ENCODE measurements at places on chromosomes 7 and 10.

- no peak for DNase-seq
Measured at GRCh38 chr10:58023341-58024073, 244.2 kb downstream of the IPMK start.

DNA sequence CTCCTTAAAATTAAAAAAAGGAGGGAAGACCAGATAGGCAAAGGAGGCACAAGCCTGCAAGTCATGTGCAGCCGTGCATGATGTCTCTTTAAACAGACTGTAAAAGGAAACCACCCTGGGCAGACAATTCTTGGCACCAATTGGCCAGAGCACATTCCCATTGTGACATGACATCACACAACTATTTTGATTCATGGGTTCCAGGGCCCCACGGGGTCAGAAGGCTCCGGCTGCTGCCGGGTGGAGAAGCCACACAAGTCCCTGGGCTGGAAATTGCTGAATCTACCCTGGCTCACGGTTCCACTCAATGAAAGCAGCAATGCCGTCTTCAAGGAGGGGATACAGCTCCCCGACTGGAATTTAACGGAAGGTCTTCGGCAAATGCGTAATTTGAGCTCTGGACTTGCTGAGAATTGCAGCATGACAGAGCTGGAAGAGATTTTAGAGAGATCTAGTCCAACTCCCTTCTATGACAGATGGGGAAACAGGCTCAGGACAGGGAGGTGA lies 140.5 kb downstream of the PRKAG2 start:
- peak; percentile 66 for DNase-seq

DNA sequence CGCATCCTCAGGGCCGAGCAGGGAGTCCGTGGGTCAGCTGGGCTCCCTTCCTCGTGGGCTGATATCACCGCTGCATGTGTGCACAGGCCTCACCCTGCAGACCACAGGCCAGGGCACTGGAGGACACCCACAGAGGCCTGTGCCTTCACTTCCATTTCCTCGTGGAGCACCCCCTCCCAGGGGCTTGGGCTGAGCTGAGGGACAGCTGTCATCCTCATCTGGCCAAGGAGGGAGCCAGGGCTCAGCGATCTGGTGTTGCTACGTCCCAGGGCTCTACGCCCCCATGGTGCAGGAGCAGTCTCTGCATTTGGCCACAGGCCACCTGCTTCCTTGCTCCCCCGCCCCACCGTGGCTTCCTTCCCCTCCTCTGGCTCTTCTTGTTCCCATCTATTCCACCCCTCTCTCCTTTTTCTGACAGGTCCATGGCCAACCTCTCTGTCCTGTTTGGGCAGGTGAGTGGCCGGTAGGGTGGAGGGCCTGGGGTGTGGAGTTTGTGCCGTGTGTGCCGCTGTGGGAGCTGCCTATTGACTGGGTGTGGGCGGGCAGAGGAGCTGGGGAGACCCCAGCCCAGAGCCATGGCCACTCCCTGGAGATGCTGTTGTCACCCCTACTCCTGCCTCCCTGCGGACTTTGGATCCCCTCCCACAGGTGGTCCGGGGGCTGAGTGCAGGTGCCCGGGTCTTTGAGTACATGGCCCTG lies 8.3 kb upstream of the ASIC3 start:
- no peak for DNase-seq

GRCh38 chr7:81606078-81606863 lies 163.6 kb downstream of the HGF start:
- DNase-seq = no peak

DNA sequence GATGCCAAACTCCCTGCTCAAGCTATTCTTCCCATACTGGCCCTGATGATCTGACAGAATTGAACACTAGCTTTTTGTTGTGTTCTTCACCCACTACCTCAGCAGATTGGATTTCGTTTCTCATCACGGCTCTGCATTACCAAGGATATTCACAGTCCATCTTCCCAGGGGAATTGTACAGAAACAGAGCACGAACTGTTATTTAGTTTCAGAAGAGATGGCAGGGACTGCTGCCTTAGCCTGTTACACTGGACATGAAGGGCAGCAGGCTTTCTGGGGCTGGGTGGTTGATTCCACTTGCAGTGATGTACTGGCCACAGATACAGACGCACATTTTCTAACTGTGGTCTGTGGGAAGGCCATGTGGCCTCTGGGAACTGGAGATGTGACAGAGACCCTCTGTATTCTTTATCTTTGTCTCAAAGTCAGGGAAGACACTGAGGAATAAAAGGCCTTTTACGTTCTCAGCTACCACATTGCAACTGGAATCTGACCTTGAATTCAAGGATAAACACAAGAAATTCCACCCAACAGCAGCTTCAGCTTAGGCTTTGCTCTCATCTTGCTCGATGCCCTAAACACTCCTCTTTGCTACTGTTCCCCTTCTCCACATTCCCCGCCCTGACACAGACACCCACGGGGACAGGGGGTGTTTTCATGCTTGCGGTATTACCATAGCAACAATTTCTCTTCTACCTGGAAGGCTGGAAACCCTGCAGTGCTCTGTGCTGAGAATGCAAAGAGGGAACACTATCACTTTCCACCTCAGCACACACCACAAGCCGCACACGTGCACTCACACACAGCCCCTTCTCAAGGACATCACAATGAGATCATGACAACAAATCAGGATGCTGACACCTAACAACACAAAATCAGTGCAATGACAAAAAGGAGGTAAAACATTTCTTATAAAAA lies 81.7 kb downstream of the RNF216 start:
- peak; percentile 21 for DNase-seq
